ENCODE measurements at places on chromosomes 7 and 10. TPM values are rescaled to one million over a fixed set of nuclear protein-coding genes. Genes with fewer than 3 reads are reported as not detected.

The GBX1 gene
- not detected for total RNA-seq

The VSTM4 gene
- 0.74 TPM for total RNA-seq

The NXPH1 gene
- not detected for total RNA-seq

The WDFY4 gene
- not detected for total RNA-seq

The MPLKIP gene
- total RNA-seq: 89.2 TPM

The SCIN gene
- total RNA-seq: not detected

The LMOD2 gene
- total RNA-seq: not detected

The COBL gene
- 0.15 TPM for total RNA-seq

The AKR1C1 gene
- 28.4 TPM for total RNA-seq

The TEX36 gene
- total RNA-seq: not detected

The SLC26A3 gene
- not detected for total RNA-seq

The DEPP1 gene
- 15.0 TPM for total RNA-seq
